ENCODE measurements at places on chromosomes 5 and 9. TPM values are rescaled to one million over a fixed set of nuclear protein-coding genes. Genes with fewer than 3 reads are reported as not detected.

- DNase-seq, result no peak
These were observed 68.5 kb downstream of the SLC28A3 start for GRCh38 chr9:84271921-84272556.

GRCh38 chr5:42719034-42719433, 37.6 kb upstream of the CCDC152 start:
- no peak for DNase-seq

DNA sequence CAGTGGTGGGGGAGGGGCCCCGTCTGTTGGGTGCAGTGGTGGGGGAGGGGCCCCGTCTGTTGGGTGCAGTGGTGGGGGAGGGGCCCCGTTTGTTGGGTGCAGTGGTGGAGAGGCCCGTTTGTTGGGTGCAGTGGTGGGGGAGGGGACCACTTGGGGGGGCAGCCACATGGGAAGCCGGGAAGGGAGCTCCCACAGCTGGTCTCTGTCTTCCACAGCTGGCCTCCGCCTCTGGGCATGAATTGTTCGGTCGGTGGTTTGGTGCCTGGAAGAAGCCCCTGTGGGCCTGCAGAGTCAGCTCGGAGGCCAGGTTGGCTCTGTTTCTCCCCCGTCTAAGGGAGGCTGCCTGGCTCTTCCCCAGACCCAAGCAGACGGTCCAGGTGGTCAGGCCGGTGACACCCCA, 69.3 kb downstream of the COL5A1 start:
- no peak for DNase-seq

GRCh38 chr5:112921833-112922817, at the start of gene REEP5:
TSS of gene REEP5 (minus strand) at chr5:112922227. CDS start at chr5:112922190, 37 bp downstream.
- DNase-seq, result peak; percentile 82

DNA sequence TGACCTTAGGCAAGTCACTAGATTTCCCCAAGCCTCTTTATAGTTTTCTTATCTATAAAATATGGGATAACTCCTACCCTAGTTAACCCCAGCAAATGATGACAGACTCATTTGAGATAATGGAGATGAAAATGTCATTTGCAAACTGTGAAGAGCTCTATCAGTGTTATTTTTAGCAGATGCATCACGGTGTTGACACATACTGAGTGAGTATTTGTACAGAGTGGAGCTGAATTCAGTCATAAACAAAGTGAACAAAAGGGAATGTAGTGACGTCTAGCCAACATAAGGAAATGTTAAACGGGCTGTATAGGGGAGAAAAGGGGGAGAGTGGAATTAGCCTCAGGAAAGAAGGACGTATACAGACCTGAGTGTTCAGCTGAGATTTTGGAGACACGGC, 75.9 kb downstream of the NMUR2 start:
- DNase-seq, result no peak

NSG2 gene
- 22.6 TPM for polyA plus RNA-seq

- DNase-seq, result no peak
These were observed 67.9 kb downstream of the STK10 start for GRCh38 chr5:172119921-172120688.

Measured in large intestine (tissue), 12 donors.